Stimulated activated CD4-positive, alpha-beta T cell treated with anti-CD3 and anti-CD28 coated beads, Interleukin-1b, Interleukin-23, amount 100 ng/mL, for 4 hours (primary cell): ENCODE measurements at places on chromosomes 2 and 18.

GRCh38 chr2:113799375-113799774 is 42.9 kb upstream of the SLC35F5 start:
- DNase-seq: no peak

GRCh38 chr2:9416267-9416961 is 6.9 kb downstream of the ITGB1BP1 start:
- no peak for DNase-seq

- DNase-seq: no peak
These were observed 1333.1 kb downstream of the LRP1B start for GRCh38 chr2:140797718-140798117.

DNA sequence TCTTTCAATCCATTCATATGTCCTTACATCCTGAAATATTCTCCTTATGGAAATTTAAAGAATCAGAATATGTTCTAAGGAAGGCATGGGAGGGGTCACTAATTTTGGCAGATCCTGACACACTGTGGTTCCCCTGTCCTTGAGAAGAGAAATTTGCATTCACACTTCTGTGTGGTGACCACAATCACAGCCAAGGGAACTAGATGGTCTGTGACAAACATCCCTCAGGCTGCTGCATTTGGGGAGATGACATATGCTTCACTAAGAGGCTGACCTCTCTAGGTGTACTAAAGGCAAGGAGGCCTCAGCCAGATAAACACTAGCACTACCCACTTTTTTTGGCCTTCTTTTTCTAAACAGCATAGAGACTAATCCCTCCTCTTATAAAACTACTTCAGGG is 129.6 kb downstream of the MREG start:
- DNase-seq: no peak

DNA sequence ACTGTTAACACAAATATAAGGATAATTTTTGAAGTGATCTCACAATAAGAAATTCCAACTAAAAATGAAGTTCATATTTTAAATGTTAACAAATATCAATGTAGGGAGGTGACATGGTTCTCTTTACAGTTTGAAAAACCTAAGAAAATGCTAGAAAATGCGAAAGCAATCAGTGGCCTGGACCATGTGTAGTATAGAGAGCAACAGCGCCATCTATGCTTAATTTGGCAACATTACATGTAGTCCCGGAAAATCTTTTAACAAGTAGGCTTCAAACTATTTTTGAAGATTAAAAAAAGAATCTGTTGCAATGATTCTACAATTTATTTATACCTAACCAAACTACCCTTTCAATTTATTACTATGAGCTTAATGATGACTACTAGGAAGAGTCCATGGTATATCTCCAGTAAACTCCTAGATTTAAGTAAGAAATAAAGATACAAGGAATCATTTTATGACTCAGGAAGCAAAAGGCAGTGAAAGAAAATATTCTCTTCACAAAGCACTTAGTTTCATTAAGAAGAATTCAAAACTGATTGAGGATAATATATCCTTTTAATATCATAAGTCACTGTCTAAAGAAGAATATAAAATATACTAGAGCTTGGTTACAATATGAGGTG is 33.3 kb downstream of the NDUFA10 start:
- DNase-seq: no peak

GRCh38 chr2:239826376-239826775 is 198.8 kb downstream of the NDUFA10 start:
- DNase-seq: no peak

DNA sequence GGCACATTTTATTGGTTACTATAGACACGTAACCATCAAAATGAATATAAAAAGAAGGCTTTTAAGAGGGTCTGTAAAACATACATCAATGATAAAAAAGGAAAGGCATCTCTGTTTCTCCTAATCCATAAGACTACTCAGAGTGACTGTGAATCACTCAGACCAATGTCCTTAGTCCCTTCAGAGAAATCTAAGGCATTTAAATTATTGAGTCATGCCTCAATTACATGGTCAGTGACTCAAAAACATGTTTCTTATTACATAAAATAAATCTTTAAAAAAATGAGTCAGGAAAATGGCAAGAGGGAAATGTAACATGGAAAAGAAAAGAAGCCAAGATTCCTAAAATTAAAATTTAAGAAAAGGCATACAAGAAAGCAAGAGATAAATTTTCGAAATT is 146.6 kb downstream of the ERBB4 start:
- no peak for DNase-seq

DNA sequence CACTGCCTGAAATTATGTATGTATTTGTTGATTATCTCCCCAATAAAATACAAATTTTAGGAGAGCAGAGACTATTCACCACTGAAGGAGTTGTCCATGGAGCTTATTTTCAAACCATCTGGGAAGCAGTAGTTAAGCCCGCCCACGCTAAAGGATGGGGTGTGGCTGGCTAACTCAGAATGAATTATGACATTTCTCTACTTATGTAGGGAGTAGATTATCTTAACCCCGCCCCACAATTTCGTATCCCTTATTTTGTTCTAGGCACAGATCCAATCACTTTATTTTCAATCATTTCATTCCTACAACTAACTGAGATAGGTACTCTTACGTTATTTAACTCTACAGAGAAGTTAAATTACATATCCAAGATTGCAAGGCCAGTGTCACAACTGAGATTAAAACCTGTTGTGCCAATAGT is 1.4 kb upstream of the LAPTM4A start:
- DNase-seq: no peak

GRCh38 chr2:85400023-85400422 is 10.1 kb downstream of the CAPG start:
- DNase-seq: no peak

DNA sequence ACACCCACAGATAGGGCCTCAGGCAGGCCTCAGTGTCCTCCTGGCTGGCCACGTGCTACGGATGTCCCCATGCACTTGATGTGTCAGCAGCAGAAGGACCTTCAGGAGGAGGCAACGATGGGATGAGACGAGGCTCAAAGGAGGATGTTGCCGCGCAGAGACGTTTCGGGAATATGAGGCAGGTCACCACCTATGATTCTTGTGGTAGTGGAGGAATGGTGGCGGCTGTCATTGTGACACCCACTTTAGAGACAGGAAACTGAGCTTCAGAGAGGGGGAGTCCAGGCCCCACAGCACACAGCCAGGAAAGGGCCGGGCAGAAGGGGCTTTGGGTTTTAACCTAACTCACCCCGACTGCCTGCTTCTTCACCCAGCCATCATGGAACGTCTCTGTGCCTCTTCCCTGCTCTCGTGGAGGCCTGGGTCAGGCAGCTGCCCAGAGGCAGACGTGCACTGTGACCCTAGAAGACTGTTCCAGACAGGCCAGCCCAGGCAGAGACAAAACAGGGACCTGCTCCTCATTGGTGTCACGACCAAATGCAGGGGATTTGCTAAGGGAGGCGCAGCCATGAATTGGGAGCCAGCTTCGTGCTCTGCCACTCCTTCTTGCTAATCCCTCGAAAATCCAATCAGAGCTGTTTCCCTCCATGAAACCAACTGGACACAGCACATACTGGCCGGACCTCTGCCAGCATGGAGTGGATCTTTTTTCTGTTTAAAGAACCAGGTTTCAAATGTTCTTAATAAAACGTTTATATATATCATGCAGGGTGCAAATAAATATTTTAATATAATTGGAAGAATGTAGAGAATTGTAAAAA is 169.2 kb downstream of the ASB1 start:
- no peak for DNase-seq

- no peak for DNase-seq
These were observed 65.9 kb upstream of the NFATC1 start for GRCh38 chr18:79329786-79330185.

- no peak for DNase-seq
These were observed 368.4 kb upstream of the SLC8A1 start for GRCh38 chr2:40820319-40820718.
